Tongue (tissue), 3 donors: ENCODE measurements at places on chromosomes 11 and 22. TPM values are rescaled to one million over a fixed set of nuclear protein-coding genes. Genes with fewer than 3 reads are reported as not detected.

The IL10RA gene
- total RNA-seq = 5.9 TPM

The GLYATL1 gene
- 1.4 TPM for total RNA-seq

The C11orf52 gene
- total RNA-seq = 1.8 TPM

- no peak for DNase-seq
Observed at GRCh38 chr11:10243896-10244575, 50.0 kb downstream of the SBF2 start.

DNA sequence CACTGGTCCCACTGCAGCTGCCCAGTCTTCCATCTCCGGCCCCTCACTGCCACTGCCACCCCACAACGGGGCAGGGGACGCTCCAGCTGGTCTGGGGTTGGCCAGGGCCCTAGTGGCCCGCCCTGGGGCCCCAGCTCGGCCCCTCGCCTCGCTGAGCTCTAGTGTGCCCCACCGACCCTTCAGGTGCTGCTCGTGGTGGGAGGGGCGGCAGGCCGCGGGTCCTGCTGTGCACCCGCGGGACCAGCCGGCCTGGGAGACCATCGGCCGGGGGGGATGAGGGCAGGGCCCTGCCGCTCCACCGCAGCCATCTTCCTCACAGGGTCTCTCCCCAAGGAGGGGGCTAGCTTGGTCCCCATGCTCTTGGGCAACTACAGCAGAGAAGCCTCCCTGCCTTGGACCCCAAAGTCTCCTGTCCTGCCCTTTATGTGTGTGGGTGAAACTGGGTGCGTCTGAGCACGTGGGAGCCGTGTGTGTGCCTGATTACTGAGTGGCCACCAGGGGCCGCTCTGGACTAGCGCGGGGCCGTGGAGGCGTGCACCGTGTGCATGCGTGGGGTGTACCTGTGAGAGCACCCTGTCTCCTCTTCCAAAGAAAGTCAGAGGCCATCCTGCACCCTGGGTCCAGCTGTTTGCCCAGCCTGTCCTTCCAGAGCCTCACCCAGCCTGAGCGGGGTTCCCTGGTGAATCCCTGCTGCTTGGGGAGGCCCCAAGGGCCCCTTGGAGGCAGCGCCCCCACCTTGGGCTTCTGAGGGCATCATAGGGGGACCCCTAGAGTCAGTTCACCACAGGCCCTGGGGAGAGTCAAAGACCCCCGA lies 6.0 kb upstream of the ACR start:
- peak; percentile 28 for DNase-seq

GRCh38 chr11:46216019-46216764 lies 61.3 kb upstream of the CREB3L1 start:
- DNase-seq = no peak

DNA sequence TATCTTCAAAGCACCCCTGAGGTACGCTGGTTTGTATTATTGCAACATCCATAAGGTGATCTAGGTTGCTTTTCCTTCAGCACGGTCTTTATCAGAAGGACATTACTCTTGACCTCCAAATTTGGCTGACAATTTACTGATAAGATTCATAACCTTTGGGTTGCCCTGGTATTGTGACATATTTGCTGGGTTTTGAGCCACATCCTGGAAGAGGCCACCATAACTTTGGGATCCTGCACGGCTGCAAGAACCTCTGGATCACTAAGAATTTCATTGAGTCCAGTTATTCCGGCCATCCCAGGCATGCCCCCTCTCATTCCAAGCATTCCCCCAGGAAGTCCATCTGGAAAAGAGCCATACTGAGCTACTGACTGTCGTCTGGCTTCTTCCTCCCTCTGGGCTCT lies 6.5 kb upstream of the PLET1 start:
- DNase-seq = no peak

- DNase-seq = no peak
Observed at GRCh38 chr11:129946965-129947364, 51.6 kb upstream of the NFRKB start.
